ENCODE measurements at places on chromosomes 7 and 10.
A peak's percentile ranks its signal among the peaks of the same experiment; 100 is the strongest.

- DNase-seq, result no peak
Measured at GRCh38 chr7:3984456-3984855, 683.4 kb downstream of the SDK1 start.

DNA sequence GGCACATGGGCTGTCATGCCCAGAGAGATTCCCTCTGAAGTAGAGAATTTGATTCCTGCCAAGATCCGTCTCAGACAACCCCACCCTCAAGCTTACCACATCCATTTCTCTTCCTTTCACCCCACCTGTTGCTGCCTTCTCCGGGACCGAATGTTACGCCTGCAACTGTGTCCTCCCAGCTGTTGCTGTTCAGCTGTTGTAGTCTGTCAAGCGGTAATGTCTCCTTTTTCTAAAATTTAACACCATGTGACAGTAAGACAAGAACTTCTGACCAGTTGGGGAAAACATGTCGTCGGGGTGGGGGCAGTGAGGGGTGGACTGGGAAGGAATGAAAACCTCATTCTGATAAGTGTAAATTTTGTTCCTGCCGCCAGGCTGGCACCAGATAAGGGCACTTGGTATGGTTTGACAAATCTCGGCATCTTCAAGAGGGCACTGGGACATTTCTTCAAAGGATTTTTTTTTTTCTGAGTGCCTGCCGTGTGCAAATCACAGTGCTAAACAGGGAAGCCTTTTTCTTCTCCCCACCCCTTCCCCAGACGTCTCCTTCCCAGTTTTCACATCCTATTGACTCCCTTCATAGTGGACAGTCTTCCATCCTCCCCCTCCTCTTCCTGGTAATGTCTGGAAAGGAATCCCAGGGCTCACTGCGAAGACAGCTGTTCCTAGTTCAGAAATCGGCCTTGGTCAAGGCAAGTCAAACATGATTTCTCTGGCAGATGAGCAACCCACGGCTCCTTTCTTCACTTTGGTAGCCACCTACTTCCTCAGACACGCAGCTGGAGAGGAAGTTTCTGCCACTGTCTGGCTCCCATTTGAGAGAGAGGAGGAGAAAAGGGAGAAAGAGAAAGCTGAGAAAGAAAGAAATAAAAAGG lies 5.0 kb upstream of the CELF2 start:
- DNase-seq, result no peak

GRCh38 chr7:38171623-38172391 lies 6.2 kb upstream of the STARD3NL start:
- DNase-seq, result no peak

DNA sequence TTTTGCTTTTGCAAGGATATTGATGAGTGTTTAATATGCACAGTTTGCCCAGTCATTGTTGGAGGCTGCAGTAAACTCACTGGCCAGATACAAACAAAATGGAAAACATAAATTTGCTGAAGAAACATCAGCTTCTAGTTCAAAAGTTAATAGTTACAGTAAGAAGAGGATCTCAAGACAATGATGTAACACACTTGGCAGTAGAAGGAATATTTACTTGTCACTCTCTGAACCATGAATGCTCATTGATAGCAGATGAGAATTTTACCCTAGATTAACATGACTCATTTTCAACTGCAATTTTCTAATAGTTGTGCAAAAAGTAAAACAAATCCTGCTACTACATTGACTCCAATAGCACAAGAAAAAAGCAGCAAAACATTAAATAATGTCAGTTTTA lies 47.7 kb downstream of the VWC2 start:
- DNase-seq, result no peak

DNA sequence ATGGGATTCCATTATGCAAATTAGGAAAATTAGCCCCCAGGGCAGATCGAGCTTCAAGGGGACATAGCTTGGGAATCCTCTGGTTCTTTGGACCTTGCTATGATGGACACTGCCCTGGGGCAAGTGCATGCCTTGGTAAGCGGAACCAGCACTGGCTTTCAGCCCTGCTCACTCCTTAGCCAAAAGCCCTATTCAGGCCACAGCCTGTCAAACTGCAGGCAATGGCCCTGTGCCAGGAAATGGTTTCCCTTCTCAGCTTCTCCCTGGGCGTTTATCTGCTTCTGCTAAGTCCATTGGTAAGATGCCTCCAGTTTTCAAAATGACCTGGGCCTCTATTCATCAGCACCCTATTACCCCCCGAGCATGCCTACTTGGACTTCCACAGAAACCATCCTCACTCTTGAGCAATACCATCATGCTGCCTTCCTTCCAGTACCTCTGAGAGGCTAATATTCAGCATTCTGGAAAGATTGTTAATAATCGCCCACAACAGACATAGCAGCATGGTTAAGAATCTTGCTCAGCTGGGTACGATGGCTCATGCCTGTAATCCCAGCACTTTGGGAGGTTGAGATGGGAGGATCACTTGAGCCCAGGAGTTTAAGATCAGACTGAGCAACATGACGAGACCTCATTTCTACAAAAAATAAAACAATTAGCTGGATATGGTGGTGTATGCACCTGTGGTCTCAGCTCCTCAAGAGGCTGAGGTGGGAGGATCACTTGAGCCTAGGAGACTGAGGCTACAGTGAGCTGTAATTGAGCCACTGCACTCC lies 918.6 kb upstream of the AUTS2 start:
- no peak for DNase-seq

DNA sequence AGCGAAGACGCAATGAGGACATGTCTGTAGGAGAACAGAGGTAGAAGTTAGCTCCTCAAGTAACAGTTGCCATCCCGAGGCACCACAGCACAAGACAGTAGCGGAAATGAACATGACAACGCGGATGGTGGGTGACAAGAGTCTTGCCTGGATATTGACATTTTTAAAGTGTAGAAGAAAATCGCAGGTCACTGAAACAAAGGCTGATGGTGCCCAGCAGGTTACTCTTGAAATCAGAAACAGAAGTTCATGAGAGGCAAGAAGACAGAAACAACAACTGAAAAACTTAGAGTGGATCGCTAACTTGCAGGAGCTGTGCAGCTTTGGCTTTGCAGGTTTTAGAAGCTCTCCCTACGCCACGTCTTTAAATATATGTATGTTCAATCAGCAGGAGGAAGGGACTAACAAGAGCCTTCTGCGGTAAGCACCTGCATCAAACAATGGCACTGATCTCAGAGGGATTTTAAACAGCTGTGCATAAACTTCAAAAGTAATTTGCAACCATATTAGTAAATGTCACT lies 1.8 kb downstream of the PRKCQ start:
- DNase-seq, result no peak

GRCh38 chr7:18895456-18895855 lies 222.0 kb downstream of the TWIST1 start:
- DNase-seq, result no peak

DNA sequence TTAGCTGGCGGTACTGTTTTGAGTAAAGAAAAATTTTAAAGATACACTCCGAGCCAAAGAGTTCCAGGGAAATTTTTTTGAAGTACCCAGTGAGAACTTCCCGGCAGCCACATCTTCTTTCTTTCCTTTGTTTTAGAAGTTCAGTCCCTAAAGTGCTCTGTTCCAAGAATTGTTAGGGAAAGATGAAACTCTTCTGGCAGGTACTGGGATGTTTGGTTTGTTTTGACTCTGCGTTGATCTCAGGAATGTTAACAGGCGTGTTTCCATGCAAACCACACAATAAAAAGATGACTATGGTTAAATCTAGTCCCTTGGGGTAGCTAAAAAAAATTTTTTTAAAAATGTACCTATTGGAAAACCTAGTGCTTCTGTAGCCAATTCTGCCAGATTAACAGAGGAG lies 224.7 kb upstream of the PHYHIPL start:
- DNase-seq, result no peak

GRCh38 chr7:116210345-116211005 lies at the start of gene TES:
TES (plus strand) TSS chr7:116210539; CDS start chr7:116210708, 169 bp downstream.
- DNase-seq, result peak; percentile 66

- no peak for DNase-seq
Measured at GRCh38 chr7:33773053-33773452, 132.3 kb upstream of the BMPER start.

- DNase-seq, result no peak
Measured at GRCh38 chr7:81618396-81619014, 151.3 kb downstream of the HGF start.

Data from stimulated activated CD4-positive, alpha-beta T cell treated with anti-CD3 and anti-CD28 coated beads, Interleukin-15, amount 100 ng/mL, for 48 hours (primary cell).